Activated CD4-positive, alpha-beta memory T cell treated with anti-CD3 and anti-CD28 coated beads, Interleukin-2, amount 10 ng/mL, durations not matched to agents 7 days and 5 days (primary cell): ENCODE measurements at places on chromosomes 3 and 15.

DNA sequence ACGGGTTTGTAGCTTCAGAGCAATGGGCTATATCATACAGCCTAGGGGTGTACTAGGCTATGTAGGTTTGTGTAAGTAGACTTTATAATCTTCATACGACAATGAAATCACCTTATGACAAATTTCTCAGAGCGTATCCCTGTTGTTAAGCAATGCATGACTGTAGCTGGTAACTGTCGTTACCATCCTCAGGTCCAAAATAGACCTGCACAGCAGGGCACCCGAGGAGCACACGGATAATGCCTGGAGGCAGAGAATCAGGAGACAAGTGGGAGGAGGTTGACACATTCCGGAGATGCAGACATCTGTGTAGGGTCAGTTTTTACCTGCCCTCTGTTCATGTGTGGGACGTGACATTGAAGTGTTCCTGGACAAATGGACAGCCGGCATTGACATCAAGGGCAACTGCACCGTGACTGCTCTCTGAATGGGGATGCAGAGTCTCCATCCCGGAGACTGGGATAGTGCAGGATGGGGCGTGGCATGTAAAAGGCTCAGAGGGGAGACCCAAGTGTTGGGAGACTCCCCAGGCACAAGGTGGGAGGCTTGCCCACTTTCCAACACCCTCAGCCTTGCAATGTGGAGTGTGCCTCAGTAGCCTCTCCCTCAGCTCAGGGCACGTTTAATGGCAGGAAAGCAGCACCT is 45.9 kb upstream of the PGPEP1L start:
- no peak for DNase-seq

DNA sequence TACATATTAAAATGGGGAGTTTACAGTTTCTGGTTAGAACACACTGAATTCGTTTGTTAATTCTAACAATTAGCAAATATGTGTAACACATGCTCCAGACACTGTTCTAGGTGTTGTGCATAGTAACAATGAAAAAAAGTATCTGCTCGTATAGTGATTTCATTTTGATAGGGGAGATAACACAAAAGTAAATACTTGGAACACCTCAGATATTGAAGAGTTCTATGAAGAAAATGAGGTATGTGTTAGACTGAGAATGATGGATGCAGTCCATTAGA is 6.8 kb upstream of the TMF1 start:
- DNase-seq = no peak

- no peak for DNase-seq
Observed at GRCh38 chr3:61448378-61448777, 113.0 kb upstream of the PTPRG start.

GRCh38 chr3:160812304-160812703 is 56.3 kb downstream of the PPM1L start:
- no peak for DNase-seq

DNA sequence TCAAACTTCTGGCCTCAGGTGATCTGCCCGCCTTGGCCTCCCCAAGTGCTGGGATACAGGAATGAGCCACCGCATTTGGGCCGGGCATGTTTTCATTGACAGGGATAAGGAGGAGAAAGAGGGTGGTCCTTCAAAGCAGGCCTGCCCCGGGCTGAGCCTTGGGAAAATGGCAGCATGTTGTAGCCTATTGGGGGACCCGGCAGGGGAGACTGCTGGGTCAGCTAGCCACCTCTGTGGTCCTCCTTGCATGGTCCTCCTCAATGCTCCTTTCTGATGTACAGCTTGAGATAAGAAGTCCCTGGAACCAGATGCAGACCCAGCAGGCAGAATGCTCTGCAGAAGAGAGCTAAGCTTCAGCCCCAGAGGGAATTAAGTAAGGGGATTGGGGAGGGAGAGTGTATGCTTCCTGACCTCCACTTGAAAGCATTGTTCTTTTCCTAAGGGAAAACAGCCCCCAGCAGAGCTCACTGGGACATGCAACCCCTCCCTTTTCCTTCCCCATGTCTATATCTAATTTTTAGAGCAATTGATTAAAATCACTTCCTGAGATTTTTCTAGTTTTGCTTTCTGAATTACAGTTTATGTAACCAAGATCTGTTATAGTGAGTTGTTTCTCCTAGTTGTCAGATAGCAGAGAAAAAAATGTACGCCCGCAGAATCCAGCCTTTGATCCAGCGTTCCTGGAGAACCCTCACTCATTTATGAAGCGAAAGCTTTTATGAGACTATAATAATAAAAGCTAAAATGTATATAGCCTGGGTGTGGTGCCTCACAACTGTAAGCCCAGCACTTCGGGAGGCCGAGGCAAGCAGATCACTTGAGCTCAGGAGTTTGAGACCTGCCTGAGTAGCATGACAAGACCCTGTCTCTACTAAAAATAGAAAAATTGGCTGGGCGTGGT is 48.7 kb upstream of the VILL start:
- DNase-seq = no peak

GRCh38 chr3:14716591-14716990 is 41.6 kb downstream of the C3orf20 start:
- no peak for DNase-seq

- DNase-seq = no peak
Observed at GRCh38 chr15:65893060-65893459, 23.8 kb downstream of the RAB11A start.

DNA sequence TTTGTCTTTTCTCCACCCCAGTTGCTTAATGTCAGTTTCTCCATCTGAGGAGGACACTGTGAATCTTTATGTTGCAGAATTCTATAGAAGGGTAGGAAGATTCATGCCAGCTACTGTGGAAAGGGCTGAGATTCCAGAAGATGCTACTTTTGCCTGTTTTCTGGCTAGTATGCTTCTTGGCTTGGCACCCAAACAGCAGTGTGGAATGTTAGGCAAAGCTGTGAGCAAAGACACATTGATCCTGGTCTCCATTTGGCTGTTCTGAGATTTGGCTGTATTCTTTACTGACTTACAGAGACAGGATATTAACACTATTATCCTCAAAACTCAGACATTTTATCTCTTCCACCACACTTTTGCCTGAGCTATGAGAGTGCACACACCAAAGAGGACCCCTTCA is 39.3 kb downstream of the PDHB start:
- no peak for DNase-seq

DNA sequence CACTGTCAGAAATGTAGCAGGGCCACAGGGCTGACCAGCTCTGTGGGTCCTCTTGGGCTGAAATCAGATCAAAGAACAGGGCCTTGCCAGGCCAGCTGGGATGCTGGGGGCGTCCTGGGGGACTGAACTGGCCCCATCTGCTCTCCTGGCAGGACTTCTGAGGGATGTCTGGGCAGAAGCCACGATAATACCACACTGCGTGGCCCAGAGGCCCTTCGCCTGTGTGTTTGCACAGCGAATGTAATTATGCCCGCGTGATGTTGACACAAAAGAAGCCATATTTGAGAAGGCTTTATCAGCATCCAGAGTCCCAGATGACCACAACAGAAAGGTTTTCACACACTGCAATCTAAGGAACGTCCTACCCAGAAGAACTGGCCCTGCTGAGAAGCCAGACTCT is 174.0 kb downstream of the RAB11A start:
- DNase-seq = no peak

DNA sequence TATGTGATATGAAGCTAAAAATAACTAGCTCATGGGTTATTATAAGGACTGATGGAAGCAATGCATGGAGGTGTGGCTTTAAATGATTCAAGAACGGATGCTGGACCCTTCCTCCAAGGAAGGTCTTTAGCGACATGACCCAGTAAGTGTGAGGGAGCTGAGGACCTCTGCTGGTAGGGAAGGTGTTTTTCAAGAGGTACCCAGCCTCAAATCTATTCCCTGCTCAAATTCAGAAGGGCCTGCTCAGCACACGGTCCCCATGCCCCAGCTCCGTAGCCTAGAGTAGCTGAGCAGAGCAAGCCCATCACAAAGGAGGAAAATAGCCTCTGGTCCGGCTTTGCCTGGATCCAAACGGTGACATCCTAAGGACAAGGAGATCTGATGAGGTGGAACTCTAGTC is 266.2 kb upstream of the IGF1R start:
- DNase-seq = no peak

- no peak for DNase-seq
Observed at GRCh38 chr3:144403040-144403457, 431.4 kb downstream of the DIPK2A start.

DNA sequence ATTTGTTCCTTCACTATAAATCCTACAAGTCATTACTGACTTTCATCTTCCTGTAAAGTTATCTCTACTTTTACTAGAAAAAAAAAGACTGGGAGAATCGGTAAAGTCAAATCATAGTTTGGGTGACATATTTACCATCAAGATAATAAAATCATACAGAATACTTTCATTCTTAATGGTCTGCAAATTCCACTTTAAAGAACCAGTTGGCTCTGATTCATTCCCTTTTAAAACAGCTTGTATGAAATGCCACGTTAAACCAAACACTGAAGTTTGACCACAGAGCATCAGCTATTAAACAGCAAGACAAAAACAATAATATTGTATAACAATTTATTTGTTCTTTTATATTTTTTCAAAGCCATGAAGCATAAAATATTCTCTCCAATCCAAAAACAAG is 100.7 kb downstream of the FBN1 start:
- DNase-seq = no peak

GRCh38 chr3:53846134-53846850 is at the start of the genes CHDH and IL17RB:
Gene CHDH (minus strand): TSS chr3:53846419. CDS start chr3:53824008, 22,411 bp downstream.
Gene IL17RB (plus strand): TSS chr3:53846568. CDS start chr3:53846589, 21 bp downstream.
- DNase-seq = peak; percentile 43

- no peak for DNase-seq
Observed at GRCh38 chr3:21668012-21668411, 83.0 kb downstream of the ZNF385D start.

DNA sequence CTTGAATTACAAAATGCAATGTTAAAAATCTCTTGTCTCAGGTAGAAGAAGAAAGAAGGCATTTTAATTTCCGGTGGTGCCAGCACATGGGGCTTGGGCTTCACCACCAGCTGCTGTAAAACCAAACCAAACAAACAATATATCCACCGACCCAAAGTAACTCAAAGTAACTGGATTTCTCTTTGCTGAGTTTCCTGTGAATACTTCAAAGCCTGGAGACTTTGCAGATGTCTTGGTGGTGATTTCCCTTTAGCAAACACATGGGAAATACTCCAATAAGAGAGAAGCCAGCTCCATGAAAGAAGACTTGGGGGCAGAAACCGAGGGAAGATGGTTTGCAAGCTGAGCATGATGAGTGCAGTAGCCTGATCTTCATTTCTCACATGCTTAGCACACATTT is 62.6 kb downstream of the EIF4E3 start:
- DNase-seq = no peak
